ENCODE measurements at places on chromosomes 5 and 9.

DNA sequence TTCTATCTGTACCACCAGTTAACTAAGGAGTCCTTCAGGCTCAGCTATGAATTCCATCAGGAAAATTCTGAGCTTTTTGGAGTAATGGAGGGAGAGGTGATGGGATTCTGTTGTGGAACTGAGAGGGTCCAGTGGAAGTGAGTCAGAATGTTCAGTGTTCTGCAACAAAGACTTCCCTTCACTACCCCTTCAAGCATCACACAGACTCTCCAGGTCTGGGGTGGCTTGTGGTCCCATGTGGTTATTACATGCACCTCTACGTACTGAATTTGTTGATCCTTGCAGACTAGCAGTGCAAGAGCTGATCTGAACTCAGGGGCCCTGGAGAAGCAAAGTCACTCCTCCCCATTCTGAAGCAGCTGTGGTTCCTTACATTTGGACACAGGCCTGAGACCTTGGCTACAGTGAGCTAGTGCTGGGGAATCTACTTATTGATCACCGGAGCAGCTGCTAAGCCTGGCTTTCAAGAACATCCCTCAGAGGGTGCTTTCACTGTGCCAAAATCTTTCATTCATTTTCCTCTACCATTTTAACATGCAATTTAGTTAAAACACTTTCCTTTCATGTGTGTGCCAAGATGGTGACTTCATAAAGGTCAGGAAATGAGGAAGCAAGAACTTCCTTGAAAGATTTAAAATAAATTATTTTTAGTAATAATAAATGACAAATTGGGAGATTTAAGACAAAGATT lies 75.0 kb upstream of the TNC start:
- DNase-seq, result no peak

- DNase-seq, result no peak
Measured at GRCh38 chr5:126778675-126779403, 1.9 kb downstream of the LMNB1 start.

DNA sequence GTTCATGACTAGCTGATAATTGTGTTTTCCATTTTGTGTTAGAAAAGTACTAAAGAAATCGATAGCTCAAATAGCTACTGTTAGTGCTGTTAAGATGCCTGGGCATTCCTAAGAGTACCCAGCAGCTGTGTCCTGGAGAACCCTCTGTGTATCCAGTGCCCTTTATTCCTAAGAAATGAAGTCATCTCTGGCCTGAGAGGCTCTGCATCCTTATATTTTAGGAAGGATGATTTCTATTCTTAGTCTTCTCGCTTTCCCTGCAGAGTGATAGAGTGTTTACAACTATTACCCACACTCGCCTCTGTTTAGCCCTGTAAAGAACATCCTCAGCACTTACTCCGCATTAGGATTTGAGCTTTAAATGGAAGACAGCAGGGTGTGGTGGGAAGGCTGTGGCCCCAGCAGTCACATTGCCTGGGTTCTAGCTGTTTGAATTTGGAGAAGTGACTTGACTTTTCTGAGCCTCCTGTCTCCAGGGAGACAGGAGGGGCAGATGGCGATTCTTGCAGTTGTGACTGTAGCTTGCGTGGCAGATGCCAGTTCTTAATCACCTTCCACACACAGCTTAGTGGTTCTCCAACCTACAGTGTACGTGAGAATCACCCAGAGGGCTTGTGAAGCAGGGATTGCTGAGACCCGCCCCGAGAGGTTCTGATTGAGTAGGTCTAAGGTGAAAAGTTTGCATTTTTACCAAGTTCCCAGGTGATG lies 177.2 kb upstream of the PITX1 start:
- DNase-seq, result no peak

- no peak for DNase-seq
Measured at GRCh38 chr5:149641000-149641576, 59.8 kb downstream of the ARHGEF37 start.

- no peak for DNase-seq
Measured at GRCh38 chr9:113185271-113185670, 34.5 kb downstream of the SLC31A2 start.

DNA sequence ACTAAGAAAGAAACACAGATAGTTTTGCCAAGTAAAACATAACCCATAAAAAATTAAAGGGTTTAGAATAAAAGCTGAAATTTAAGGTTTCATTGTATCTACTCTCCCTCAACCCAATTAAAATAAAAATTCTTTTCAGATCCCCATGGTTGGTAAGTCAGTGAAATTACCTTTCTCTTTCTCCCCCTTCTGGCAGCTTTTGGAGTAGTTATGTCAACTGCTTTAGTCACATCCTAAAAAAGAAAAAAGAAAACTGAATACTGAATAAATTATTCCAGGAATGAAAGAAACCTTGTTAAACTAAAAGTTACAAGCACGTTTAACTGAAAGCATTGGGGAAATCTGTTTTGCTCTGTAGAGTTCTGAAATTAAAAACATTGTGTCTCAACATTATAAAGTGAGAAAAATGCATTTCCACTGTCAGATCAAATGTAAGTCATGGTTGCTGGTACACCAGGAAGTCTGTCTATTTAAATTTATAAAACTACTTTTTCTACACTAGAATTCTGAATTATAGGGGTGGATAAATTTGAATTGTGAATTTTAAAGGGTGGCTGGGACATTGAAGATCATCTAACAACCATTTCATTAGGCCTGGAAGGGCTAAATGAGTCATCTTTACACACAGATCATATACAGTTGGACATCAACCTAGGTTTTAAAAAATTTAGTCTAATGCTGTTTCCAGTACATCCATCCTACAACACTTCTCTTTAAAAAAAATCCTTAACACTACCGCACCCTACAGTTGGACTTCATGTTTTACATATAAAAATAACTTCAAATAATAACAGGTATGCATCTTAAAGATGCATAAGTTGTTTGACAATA lies 24.7 kb downstream of the PSIP1 start:
- no peak for DNase-seq
